ENCODE measurements at places on chromosomes 1 and 21.

- no peak for DNase-seq
Measured at GRCh38 chr21:42807938-42808613, 71.3 kb downstream of the WDR4 start.

DNA sequence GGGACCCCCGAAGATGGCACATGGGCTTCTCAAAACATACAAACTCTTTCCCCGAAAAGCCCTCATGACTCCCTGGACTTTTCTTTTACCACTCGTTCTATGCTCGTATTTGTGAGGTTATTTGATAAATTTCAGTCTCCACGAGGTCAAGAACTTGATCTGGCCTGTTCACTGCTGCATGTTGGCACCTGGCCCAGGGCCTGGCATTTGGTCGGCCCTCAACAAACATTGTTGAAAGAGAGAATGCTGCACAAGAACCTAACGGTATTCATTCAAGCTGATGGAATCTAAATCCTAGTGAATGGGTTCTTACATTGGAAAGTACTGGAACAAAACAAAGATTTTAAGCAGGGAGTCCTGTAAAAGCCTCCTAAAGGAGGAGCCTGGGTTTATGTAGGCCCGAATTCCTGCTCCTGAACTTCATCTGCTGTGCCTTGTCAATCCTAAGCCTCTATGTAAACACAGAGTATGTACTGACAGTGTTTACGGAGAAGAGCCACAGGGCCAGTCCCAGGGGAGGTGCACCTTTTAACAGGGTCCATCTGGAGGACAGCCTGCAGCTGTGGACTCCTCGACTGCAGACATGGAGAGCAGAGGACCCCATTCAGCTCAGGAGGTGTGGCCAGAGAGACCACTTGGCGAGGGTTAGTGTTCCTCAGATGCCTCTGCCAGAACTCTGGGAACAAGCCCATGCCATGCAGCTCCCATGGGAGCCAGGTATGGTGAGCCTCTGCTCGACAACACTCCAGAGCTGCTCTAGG is 46.9 kb downstream of the L1TD1 start:
- no peak for DNase-seq

DNA sequence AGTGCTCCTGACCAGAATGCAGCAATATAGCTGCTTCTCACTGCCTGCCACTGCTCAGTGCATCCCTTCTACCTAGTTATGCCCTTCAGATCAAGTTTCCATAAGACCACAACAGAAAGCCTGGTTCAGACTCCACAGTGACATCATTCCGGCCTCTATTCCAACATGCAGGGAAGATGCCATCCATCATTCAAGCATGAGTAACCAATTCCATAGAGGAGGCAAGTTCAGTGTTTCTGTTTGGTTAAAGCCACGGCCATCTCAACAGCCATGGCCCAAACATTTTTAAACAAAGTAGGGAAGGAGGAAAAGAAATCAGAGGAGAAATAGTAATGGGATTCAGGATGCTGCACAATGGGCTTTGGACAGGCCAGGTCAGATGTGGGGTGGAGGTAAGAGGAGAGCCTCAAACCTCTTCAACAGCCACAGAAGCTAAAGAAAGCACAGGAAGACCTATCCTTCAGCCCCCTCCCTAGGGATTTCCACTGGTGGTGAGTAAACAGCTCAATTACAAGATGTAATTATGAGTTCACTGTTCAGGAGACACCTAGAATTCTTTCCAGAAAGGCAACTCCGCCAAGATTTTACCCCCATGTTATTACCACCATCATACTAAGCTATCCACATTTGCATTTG is 484.9 kb downstream of the SETD4 start:
- peak; percentile 80 for DNase-seq

- peak; percentile 50 for DNase-seq
Measured at GRCh38 chr1:200473698-200474371, 64.0 kb upstream of the ZNF281 start.

- DNase-seq: no peak
Measured at GRCh38 chr1:25095635-25096200, 136.6 kb downstream of the SYF2 start.

GRCh38 chr1:112937070-112937469 is 18.9 kb downstream of the SLC16A1 start:
- DNase-seq: peak; percentile 82

GRCh38 chr1:76262601-76263000 is 188.1 kb downstream of the ST6GALNAC3 start:
- DNase-seq: no peak

- no peak for DNase-seq
Measured at GRCh38 chr1:226731257-226731893, 7.7 kb downstream of the ITPKB start.

GRCh38 chr21:37006486-37007291 is at the start of gene RIPPLY3:
Gene RIPPLY3 (plus strand): TSS chr21:37006702. CDS start chr21:37006773, 71 bp downstream.
- peak; percentile 44 for DNase-seq

DNA sequence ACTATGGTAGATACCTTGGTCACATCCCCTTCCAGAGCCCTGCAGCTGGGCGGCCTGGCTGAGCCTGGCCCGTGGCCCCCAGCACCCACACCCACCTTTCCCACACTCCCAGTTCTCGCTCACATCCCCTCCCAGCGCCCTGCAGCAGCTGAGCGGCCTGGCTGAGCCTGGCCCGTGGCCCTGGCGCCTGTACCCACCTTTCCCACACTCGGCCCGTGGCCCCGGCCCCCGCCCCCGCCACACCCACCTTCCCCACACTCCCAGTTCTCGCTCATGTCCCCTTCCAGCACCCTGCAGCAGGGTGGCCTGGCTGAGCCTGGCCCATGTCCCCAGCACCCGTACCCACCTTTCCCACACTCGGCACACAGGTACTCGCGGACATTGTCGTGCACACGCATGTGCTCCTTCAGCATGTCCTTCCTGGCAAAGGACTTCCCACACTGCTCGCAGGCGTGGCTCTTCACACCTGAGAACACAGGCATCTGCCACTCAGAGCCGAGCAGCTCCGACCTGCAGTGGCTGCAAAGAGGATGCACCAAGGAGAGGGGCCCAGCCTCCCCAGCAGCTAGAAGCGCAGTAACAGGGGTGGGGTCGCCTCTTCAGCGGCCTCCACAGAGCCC is 52.5 kb upstream of the RIPK4 start:
- DNase-seq: no peak

GRCh38 chr1:220927442-220927841 is 48.2 kb downstream of the HLX start:
- no peak for DNase-seq

DNA sequence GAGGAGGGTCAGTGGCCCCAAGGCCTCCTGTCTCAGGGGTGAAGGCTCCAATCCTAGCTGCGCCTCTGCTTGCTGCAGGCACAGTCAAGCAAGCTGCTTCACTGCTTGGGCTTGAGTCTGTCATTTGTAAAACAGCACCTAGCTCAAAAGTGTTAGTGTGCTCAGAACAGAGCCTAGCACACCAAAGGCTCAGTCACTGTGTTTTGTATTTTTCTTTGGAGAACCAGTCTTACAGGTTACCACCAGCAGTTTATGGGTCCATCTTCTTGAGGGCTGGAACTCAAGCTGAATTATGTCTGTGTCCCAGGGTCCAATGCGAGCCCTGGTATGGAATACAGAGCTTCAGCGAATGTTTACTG is 113.6 kb downstream of the DMRTB1 start:
- DNase-seq: no peak

- peak; percentile 96 for DNase-seq
Measured at GRCh38 chr1:185500001-185500626, 183.1 kb upstream of the IVNS1ABP start.

- peak; percentile 20 for DNase-seq
Measured at GRCh38 chr1:184272175-184272866, 114.5 kb upstream of the C1orf21 start.

DNA sequence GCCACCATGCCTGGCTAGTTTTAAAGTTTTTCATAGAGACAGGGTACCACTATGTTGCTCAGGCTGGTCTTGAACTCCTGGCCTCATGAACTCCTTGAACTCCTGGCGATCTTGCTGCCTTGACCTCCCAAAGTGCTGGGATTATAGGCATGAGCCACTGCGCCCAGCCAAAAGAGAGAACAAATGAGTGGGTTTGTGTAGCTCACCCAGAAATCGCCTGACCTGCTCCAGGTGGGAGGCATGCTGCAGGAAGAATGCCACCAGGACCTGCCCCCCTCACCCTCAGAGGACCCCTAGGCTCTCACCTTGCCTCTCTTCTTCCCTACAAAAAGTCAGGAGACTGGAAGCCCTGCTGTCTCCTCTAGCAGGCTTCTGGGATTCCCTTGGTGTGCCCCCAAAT is 88.8 kb downstream of the SYT2 start:
- DNase-seq: no peak

DNA sequence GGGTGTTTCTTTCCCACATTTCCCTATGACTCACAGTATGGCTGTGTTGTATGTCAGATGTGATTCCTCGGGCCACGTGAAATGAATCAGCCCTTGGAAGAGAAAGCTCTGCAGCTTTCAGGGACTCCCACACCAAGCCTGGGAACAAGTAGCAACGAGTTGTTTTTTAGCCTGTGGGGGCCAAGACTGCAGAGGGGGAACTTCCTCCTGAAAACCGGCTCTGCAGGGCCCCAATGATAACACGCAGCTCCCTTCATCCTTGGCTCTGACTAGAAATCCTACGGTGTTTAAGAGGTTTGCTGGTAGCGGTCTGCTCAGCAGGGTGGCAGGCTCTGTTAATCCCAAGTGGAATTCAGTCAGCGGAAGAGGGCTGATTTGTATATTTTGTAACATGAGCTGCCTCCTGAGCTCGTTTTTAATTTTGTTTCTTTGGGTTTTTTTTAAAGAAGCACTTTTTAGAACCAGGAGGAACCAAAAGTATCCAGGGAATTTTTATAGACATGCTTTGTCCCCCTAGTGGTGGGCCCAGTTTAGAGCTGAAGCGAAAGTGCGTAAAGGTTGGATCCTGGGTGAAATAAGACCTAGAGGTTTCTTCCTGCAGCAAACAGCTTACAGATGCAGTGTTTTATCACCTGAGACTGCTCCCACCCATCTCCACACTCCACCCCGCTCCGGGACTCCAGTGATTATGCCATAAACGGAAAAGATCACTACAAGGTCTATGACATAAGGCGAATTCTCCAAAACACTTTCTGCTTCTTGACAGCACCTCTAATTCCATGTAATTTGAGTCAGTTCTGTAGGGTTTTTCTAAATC is 48.8 kb downstream of the LAMC2 start:
- DNase-seq: peak; percentile 97

- no peak for DNase-seq
Measured at GRCh38 chr1:68317543-68317942, 85.2 kb upstream of the WLS start.

DNA sequence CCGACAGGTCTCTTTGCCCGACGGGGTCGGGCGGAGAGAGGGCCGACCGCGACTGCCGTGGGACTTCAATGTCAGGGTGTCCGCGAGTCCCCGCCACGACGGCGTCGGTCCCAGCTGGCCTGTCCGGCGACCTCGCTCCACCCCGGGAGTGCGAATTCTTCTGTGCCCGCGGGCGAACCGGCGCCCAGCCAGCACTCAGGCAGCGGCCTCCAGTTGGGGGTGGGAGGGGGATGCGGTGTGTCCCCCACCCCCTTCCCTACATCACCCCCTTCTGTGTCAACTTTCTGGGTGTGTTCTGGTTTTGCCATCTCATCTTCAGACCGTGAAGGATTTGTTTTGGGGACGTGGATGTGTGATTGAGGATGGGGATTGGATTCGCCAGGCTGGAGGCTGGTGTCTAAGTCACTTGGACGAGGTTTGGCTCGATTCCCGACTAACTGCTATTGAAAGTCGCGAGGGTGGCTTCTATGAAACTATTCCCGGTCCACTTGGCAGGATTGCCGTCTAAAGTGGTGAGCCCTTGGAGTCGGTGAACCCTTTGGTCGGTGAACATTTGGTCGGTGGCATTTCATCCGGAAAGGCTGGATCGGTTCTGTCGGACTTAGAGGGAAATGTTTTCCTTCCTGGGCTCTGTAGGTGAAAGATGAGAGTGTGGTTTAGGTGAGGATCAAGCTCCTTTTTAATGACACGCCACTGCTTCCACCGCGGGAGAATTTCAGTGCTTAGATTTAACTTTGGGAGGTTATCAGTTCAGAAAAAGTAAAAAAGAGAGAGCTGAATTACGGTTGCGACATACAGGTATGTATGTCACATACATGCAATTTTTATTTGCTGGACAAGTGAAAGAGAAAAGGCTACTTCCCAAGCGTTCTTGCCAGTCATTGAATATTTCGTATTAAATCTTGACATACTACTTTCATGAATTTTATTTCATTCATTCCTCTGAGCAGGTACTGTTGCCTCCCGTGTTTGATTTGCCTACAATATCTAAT is 771 bp downstream of the ABCD3 start:
- DNase-seq: peak; percentile 80

GRCh38 chr1:215376544-215377264 is 190.4 kb upstream of the KCTD3 start:
- peak; percentile 76 for DNase-seq

GRCh38 chr1:77385551-77385950 is 103.7 kb downstream of the AK5 start:
- DNase-seq: peak; percentile 25

DNA sequence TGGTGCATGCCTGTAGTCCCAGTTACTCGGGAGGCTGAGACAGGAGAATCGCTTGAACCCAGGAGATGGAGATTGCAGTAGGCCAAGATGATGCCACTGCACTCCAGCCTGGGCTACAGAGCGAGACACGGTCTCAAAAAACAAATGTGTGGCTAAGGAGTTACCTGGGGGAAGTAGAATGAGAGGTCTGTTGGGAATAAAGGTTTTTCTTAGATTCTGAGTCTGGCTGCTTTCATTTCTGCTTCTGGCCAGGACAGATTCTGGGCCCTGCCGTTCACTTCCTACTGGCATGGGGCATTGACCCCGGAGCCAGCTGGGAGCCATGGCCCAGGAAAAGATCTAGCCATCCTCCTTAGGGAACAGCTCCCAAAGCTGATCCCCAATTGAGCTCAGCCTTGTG is 420 bp upstream of the DCDC2B start:
- no peak for DNase-seq

DNA sequence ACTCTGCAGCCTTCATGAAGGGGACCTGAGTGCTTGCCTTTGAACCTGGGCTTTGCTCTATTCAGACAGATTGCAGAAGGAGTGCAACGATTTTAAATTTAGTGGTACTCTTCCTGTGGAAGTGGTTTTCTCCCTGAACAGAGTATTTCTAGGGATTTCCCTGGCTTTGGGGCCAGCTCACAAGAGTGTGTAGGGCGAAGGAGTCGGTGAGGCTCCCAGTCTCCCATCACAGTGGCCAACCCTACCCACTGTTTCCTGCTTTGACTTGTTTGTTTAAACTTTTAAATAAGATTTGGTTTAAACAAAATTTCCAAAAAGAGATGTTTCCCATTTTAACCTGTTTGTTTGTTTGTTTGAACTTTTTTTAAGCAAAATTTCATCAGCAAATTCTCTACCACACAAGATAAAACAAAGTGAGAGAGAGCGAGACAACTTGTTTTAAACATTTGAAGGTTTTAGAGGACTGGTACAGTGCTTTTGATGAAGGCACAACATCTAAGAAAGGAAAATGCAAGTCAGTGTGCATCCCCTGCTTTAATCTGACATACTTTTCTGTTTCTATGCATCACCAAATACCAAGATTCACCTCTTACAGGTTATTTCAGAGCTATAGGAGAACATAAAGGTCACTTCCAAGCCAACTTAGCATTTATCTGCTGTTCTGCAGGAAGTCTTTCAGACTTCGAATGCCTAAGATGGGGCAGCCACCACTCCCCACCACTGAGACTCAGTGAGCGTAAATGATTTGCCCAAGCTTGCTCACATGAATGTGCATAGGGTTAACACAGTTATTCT is 6.6 kb downstream of the SELP start:
- no peak for DNase-seq

All from GM23248 (cell line).